ENCODE measurements at places on chromosomes 7 and 10.

GRCh38 chr10:73772281-73773151, 9.3 kb upstream of the CHCHD1 start:
- DNase-seq: peak; percentile 85

GRCh38 chr10:95467162-95467599, 94.0 kb downstream of the SORBS1 start:
- no peak for DNase-seq

GRCh38 chr10:22252801-22253579, 35.2 kb upstream of the EBLN1 start:
- DNase-seq: no peak

DNA sequence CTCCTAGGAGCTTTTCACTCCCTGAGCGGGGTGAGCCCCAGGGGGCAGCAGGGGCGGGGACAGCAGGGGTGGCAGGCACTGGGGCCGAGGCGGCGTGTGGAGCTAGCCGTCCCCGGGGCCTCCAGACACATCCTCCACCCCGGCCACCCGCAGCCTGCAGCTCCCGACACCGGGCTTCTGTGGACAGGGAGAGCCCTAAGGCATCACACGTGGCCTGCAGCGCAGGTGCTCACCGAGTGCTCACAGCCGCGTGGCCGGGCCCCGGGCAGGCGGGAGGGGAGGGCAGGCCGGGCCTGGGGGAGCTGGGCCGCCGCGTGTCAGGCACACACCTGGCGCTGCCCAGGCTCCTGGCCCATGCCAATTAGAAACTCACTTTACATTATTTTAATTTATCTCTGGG, 51.4 kb downstream of the MICALL2 start:
- DNase-seq: no peak

DNA sequence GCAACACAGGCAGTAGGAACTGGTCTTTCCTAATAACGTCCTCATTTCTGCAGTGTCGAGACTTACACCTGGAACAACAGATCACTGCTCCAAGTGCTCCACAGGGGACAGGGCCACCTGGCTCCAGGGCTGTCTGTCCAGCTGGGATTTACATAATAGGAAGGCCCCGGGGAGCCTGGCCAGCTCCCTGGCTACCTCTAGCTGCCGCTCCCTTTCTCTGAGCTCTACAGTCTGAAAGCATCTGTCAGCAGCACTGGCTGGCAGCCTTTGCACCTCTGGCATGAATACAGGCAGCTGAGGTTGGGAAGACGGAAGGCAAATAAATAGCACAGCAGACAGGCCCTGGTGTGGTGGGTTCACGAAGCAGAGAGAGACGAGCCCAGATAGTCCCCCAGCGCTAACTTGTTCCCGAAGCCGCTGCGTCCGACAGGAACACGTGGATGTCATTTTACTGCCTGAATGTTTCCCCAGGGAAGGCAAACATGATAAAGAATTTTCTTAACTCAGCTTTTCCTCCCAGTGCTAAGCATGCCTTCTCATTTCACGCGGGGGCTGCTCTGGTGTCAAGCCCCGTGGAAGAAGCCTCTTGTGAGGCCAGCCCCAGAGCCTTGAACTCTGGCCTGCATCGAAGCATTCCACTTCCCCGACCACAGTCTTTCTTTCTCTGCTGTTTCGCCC, 105.4 kb downstream of the ITIH5 start:
- DNase-seq: no peak

DNA sequence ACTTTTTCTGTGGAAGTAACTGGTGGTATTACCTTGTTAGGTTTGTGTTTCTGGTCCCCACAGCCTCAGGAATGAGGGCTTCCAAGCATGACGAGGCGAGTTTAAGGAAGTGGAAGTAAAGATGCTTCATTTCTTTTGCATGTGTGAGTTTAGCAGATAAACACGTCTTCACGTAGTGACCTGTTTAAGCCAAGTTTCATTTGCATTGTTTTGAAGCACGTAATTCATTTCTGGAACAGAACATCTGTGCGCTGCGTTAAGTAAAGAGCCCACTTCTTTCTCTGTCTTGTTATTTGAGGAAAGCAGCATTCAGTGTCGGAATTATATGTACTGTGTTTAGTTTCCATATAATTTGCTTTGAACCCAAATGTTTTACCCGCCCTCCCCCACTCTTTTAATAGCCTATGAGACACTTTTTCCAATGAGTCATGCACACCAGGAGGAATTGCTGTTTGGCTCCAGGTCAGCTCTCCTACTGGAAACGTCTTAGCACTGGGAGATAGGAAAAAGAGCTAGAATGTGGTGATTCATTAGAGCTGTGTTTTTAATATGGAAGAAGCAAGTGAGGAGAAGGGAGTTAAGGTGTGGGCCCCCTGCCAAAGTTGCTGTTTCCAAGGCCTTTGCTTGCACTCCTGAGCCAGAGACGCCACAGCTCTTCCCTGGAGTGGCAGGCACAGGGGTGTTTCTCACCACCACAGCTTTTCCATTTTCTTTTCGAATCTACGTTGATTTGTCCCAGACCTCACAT, 36.7 kb downstream of the BTBD16 start:
- DNase-seq: peak; percentile 98

DNA sequence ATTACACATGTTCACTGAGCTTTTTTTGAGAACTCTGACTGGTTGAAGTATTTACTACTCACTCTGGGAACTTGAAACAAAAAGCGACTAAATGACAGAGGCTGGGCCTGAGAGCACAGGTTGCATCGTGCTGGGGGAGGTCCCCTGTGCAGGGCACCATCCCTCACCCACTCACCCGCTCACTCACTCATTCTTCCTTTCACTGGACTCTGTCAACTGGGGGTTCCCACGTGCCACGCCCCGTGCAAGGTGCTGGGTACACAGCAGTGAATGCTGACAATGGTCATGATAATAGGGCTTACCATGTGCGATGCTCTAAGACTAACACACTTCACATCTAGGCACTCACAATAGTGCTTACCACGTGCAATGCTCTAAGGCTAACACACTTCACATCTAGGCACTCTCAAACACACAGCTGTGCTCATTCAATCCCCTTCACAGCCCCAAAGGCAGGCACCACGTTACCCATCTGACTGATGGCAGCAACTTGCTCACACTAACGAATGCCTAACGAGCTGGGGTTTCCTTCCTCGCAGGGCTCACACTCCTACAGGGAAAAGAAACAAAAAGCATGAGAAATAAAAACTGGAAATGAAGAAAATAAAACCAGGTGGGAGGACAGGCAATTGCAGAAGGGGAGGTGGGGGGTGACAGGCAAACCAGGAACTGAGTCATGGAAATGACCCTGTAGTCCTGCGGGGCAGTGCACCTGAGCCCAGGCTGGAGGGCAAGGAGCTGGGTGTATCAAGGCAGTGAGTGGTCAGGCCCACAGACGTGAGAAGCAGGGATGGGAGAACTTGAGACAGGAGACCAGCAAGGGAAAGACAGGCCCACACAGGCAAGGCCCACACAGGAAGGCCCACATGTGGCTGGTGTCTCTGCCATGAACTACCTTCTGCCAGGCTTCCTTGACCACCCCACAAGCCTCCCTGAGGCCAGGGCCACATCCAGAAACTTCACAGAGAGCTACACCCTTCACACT, 147.0 kb upstream of the FAM20C start:
- no peak for DNase-seq

- peak; percentile 72 for DNase-seq
Observed at GRCh38 chr10:93160829-93161228, 87.1 kb downstream of the CYP26A1 start.

DNA sequence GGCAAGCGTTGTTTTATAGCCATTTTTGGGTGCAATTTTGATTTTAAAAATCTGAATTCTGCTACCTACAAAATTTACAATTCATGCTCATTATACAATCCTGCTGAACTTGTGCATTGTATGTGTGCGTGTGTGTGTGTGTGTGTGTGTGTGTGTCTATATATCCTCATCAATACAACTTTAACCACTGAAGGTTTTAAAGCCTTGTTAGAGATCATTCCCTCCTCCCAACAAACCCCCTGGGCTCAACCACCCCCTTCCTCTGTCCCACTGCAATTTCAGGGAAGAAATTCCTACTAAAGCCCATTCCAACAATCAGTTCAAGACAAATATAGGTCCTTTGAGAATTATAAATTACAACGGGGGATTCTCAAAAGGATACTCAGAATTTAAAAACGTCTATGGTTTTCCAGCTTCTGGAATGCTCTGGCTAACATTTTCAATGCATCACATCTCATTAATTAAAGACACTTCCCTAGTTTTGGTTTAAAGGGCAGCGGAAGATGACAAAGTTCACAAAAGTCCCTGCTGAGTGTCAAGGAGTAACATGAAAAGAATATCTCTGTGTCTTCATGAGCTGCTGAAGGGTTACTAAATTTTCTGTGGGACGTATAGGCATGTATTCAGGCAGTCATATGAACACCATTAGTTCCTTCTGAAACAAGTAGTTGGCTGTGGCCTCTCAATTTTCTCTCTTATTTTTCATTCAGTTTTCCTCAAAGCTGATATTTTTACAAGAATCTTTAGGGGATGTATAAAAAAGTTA, 889 bp upstream of the SEMA3A start:
- DNase-seq: no peak

- DNase-seq: no peak
Observed at GRCh38 chr10:38156416-38157269, 62.5 kb downstream of the ZNF37A start.

DNA sequence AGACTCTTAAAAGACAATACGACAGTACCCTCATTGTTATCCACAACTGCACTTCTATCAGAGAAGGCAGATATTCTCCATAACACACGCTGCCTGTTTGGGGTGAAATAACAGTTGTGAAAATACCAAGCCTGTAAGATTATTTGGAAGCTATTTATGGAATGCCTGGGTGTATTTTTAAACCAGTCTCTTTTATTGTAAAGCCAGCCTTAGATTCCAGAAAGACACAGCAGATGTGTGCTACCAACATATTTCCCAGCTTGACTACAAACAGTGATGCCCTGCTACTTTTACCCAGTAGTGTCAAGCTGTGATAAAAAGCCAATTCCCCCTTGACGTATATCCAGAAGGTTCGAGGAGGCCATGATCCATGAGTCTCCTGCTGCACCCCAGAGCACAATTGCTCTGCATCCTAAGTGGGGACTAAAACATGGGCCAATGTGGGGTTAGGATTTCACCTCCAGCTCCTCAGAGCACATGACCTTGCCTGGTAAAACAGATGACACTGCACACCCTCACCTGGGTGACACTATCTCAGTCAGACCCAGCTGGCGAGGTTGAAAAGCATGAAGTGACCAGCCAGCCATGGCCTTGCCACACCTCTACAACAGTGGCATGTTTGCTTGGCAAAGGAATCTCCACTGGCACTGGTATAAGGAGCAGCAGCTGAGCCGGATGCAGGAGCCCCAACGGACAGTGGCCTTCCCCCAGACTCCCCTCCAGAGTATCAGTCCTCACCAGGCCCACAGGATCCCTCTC, 62.2 kb downstream of the GFRA1 start:
- peak; percentile 62 for DNase-seq

DNA sequence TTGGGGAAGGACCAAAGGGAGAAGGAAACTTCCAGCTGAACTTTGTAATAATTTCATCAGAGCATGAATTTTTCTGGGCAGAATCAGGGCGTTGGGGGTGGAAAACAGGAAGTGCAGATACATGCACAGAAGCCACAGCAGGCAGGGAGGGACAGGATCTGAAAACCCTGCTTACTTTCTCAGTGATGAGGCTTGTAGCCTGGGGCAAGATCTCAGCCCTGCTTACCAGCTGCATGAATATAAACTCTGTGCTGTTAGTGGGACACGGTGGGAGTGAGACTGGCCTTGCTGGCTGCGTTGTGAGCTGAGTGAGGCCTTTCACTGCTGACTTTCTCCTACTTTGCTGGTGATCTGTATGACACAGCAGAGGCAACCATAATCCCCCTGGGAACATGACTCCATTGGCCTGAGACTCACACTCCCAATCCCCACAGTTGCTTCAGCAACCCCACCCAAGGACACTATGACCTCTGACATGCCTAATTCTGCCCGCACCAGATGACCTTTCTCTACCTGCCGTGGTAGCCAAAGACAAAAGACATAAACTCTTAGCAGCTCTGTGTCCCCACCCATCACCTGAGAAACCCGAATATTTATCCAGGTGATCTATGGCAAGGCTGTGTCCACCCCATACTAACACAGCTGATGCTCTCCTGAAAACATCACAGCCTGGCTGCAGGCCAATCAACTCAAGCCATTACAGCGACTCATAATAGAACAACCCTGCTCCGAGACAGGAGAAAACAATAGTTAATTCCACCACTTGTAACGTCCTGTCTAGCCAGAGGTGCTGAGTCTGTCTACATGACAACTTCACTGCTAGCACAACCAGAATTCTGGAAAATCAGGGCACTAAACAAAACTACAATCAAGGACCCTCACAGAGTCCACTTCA, 190.7 kb upstream of the CHRM2 start:
- DNase-seq: peak; percentile 75

DNA sequence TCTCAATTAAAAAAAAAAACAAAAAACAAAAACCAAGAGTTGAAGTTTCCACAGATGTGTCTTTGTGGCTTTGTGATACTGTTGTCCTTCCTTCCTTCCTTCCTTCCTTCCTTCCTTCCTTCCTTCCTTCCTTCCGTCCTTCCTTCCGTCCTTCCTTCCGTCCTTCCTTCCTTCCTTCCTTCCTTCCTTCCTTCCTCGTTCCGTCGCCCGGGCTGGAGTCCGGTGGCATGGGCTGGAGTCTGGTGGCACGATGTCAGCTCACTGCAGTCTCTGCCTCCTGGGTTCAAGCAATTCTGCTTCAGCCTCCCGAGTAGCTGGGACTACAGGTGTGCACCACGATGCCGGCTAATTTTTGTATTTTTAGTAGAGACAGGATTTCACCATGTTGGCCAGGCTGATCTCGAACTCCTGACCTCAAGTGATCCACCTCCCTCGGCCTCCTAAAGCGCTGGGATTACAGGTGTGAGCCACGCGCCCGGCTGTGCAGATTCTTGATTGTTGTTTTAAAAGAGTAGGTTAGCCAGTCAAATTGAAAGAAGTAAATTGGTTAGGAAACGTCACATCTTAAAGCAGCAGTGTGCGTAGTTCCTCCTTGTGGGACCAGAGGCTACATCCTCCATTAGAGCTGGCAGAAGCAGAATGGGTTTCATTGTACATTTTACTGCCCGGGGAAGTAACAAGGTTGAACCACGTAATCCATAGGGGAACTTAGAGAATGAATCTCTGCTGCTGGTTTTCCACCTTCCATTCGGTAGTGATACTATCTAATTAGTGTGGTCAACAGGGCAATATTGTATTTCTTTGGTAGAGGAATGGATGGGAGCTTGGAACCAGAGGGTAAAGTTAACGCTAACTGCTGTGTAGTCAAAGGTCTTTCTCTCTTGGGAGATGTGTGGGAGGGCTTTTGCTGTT, 20.6 kb downstream of the DNAJB6 start:
- DNase-seq: no peak

- DNase-seq: no peak
Observed at GRCh38 chr10:78405736-78406135, 372.1 kb downstream of the RPS24 start.

DNA sequence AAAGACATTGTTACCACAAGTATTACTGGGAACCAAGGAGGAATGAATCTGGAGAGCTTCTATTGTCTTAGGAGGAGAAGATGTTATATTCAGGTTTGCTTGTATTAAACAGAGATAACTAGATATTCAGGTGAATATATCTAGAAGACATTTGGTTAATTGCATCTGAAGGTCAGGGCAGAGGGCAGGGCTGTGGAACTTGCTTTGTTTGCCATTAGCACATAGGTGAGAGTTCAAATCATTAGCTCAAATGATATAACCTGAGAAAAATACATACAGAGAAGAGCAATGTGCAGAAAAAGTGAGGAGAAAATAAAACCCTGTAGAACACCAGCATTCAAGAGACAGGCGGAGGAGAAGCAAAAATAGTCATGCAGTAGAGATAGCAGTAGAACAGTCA, 116.8 kb downstream of the DNAJB9 start:
- DNase-seq: no peak

All from fibroblast of skin of back (primary cell).